ENCODE measurements at places on chromosomes 3 and 15.

GRCh38 chr3:38655708-38656300 lies 6.3 kb upstream of the SCN5A start:
- peak; percentile 62 for DNase-seq

DNA sequence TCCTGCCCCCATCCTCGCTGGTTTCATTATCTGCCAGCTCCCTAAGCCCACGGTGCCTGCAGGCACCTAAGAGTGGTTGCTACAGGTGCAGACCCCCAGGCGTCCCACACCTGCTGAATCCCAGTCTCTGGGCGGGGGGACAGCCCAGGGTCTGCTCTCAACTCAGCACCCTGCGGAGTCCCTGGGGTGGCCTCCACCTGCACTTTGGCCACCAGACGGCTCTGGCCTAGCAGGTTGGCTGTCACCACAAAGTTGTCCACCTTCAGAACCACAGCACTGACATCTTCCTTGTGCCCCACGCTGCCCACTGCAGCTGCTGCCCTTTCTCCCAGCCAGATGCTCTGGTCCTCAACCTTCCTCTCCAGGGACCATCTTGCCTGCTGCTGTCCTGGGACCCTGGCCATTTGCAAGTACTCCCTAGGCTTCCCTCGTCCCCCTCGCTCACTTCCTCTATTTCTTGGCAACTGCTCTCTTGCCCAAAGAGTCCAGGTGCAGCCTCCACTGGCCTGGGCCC lies 34.9 kb upstream of the SNRPA1 start:
- no peak for DNase-seq

- no peak for DNase-seq
Observed at GRCh38 chr3:158313338-158313927, 203.5 kb downstream of the RSRC1 start.

- no peak for DNase-seq
Observed at GRCh38 chr3:187107989-187108388, 31.3 kb downstream of the RPL39L start.

GRCh38 chr15:44075535-44075934 lies 119.5 kb downstream of the FRMD5 start:
- no peak for DNase-seq

- DNase-seq, result peak; percentile 33
Observed at GRCh38 chr3:134656211-134656800, 5.5 kb upstream of the KY start.

DNA sequence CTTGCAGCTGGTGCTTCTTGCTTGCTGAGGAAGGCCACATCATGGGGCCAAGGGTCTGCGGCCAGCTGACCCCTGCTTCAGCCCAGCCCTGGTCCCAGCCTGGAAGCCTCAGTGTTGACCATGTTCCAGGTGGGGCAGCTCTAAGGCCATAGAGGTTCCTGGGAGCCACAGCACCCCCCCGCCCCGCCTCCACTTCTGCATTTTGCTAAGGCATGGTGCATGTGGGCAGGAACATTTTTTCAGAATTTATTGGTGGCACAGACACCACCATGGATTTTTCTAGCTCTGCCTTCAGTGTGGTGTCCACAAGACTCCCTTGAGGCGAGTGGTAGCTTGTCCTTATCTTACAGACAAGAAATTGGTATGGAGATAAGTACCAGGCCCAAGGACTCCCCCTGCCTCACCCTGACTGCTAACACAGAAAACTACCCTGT lies 1.9 kb upstream of the CHST14 start:
- no peak for DNase-seq

GRCh38 chr3:128895843-128896697 lies 16.6 kb downstream of the ACAD9 start:
- DNase-seq, result no peak

GRCh38 chr3:54863786-54864185 lies 64.1 kb downstream of the LRTM1 start:
- DNase-seq, result no peak

DNA sequence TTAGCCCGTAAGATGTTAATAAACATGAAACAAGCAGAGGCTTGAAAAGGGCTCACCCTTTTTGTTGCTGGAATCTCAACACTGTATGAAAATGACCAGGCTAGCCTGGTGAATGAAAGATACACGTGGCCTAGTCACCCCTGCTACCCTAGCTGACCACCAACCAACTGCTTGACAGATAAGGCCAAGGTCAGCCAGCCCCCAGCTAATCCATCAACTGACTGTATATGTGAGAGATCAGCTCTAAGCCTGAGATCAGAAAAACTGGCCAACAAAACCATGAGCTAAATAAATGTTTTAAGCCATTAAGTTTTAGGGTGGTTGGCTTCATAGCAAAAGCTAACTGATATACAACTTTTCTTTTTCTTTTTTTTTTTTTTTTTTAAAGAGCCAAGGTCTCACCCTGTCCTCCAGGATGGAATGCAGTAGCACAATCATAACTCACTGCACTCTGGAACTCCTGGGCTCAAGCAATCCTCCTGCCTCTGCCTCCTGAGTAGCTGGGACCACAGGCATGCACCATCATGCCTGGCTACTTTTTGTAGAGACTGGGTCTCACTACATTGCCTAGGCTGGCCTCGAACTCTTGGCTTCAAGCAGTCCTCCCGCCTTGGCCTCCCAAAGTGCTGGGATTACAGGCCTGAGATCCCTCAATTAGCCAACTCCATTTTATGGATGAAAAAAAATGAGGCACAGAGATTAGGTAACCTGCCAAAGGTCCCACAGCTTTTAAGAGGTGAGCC lies 34.6 kb downstream of the SH3BP5 start:
- DNase-seq, result no peak

GRCh38 chr3:46574243-46574646 lies 8.1 kb upstream of the LRRC2 start:
- no peak for DNase-seq

- no peak for DNase-seq
Observed at GRCh38 chr3:172562871-172563865, 39.9 kb upstream of the TNFSF10 start.

GRCh38 chr3:182795389-182795782 lies 2.1 kb downstream of the ATP11B start:
- no peak for DNase-seq

- DNase-seq, result no peak
Observed at GRCh38 chr3:99668044-99668443, 29.6 kb downstream of the COL8A1 start.

DNA sequence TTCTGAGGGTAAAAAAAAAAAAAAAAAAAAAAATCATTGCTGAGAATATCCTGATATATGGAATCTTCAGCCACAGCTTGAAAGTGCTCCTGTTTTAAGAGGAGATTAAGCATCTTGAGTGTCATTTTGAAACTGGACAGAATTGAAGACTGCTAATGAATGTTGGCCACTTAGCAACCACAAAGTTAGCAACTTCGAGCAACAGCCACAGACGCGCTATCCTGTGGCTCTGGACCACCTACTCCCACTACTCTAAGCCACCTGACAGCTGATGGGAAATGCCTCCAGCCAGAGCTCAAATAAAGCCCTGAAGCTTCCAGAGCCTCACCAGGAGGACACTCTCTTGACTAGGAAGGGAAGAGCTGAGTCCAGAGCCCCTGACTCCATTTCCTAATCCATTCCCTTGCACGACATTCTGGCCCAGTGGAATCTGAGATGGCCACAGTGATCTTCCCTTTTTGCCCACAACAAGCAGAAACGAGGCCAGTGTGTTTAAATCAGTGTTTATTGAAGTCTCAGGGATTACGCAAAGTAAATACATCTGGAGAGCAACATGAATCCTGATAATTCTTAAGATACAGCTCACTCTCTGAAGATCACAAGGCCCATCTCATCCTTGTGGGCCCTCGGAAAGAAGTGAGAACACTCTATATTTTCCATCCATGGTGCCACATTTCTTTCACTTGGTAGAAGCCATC lies 58.6 kb downstream of the TMEM212 start:
- DNase-seq, result no peak

DNA sequence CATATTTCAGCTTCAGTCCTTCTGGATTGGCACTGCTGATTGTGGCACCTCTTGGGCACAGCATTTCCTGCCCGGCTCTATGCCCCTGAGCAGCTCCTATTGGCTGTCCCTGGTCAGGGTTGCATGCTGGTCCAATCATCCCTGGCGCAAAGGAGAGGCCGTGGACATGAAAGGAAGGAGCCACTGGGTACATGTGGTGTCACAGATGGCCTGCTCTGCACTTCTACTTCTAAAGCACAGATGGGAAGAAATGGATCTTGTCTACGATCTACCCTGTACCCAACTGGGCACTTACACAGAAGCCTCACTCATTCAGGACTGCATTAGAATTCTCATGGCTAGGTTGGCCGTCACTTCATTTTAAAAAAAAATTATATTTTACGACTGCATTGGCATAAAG lies 232.5 kb downstream of the SHQ1 start:
- no peak for DNase-seq

GRCh38 chr15:32105258-32106241 lies 75.2 kb downstream of the CHRNA7 start:
- no peak for DNase-seq

Measured in mesenteric fat pad (tissue), 1 donor.